ENCODE measurements at places on chromosomes 4 and X.
A peak's percentile ranks its signal among the peaks of the same experiment; 100 is the strongest.

DNA sequence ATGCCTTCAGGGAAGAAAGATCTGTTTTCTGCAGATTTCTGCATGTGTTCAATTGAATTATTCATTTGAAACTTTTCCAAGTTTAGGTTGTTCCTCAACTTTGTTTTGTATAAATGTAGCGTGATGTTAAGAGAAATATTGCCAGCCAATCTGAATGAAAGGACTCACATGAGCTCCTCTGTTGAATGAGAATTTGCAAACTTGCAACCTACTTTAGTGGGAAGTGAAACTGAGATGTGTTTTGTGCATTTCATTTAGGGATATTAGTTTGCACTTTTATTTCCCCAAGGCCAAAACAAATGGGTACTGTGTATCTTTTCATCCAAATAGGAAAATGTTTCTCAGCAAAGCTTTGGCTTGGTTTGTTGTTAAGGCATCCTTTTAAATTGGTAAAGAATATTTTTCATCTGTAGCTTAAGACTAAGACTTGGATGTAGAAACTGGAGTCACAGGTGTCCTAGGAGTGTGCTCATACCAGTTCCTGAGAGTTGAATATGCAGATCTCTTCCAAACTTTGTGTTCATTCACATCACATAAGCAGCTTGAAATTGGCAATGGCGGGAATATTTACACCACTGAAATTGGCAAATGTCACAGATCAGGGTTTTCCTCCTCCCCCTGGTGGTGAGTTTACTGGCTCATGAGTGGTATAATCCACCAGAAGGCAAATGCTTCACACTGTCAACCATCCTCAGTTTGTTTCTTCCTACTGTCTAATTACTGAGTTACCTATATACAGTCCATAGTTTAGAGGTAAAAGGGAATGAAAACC lies 193.6 kb upstream of the BANK1 start:
- no peak for DNase-seq

DNA sequence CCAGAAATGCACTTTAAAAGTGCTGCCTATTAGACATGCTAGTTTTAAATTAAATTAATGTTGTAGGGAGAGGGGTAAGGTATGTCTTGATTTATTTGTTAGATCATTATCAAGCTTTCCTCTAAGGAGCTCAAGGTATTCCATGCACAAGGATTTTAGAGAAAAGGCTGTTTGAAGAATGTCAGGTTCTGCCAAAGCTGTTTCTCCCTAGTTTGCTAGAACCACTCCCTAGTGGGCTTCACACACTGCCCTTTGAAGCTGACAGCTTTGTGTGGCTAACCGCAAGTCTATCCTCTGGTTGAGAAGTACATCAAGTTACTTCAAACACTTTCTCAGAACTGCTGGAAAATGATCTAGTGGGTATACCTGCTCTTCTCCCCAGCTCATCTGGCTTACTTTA lies 32.3 kb downstream of the RASL11B start:
- DNase-seq = no peak

- no peak for DNase-seq
Observed at GRCh38 chr4:181108237-181108636, 1135.0 kb upstream of the TENM3 start.

DNA sequence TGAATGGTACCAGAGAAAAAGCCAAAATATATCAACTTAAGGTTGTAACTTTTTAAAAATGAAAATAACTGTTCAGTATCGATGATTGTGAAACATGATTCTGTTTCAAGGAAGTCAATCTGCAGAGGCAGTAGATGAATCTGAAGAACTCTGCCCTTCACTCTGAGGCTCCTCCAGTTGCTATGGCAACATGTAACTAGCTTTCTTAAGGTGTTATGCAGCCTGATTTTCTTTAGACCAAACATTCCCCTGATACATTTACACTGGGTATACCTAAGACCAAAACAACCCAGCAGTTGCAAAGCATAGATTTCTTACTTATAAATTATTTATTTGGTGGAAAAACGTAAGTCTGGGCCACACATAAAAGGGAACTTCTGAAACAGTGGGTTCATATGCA lies 133.6 kb upstream of the RASGEF1B start:
- DNase-seq = no peak

DNA sequence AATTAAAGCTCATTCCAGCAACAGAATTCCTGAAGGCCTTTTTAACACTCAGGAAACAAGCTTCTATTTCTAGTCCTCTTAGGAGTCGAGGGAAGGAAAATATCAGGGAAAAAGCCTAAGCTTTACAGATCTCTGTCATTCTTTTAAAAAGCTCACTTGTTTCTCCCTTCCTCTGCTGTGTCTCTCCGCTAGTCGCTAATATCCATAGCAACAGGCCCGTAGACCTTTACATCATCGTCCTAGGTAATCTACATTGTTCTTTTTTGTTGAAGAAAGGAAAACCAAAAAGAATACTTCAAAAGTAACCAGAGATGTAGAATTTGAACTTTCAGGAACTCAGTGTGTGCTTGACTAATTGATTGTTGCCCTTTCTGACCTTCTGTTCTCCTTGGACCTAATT lies 45.9 kb upstream of the MTMR1 start:
- DNase-seq = no peak

GRCh38 chr4:69518102-69518501 lies 22.4 kb upstream of the UGT2B4 start:
- no peak for DNase-seq

- DNase-seq = no peak
Observed at GRCh38 chr4:176939445-176939844, 146.7 kb upstream of the VEGFC start.

- DNase-seq = no peak
Observed at GRCh38 chr4:93710847-93711430, 117.6 kb upstream of the ATOH1 start.

DNA sequence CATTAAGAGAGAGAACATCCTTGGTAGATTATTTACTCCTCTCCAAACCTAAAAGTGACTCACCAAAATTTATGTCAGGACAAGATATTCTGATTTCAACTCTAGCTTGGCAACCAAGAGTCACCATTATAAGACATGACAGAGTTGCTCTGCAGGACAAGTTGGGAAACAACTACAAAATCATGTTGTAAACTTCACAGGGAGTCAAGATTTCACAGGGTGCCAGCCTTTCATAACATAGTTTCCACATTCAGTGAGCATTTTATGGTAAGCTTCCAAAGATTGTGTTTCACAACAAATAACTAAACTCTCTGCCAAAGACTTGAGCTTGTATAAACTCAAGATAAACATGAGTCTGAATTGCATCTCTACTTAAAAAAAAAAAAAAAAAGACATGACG lies 121.0 kb upstream of the DIAPH2 start:
- no peak for DNase-seq

DNA sequence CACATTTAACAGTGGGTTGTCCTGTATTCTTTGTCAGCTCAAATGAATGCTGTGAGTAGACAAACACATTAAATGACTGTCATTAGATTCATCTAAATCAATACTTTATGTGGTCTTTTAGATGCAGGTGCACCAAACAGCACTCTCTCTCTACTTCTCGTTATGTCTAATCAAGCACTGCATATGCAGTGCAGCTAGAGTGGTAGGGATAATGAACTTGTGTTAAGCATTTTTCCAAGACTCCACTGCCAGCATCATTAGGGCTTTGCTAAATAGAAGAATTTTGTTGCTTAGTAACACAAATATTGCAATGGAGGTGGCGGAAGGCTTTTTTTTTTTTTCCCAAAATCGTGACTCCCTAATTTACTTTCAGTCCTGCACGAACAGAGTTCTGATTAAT lies 447.0 kb upstream of the GALNT7 start:
- no peak for DNase-seq

DNA sequence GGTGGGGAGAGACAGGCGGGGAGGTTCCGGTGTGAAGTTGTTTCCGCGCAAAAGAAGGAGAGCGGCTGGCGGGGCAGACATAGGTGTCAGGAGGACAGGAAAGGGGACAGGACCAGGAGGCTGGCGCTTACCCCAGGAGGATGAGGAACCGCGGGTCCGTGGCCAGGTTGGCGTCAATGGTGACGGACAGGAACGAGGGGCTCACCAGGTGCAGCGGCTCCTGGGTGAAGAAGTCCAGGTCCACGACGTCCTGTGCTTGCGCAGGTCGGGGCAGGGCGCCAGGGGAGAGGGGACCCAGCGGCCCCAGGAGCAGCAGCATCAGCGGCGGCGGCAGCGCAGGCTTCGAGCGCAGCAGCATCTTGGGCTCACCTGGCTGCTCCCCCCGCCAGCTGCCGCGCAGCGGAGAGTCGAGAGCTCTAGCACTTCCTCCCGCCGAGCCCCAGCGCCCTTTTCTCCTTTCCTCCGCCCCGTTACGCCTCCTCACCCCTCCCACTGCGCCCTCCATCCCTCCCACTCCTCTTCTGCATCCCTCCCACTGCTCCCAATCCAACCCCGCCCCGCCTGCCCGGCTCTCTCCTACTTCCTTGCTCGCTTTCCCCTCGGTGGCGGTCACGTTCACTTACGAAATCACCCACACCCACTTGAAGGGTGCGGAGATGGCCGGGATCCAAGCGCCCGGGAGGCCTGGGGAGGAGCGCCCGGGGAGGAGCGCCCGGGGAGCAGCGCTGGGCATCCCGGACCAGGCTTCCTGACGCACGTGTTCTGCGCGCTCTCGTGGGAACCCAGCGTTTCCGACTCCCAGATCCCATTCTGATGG lies at the start of gene HPSE:
HPSE (minus strand) TSS at position 424 of the 817 bp plus-strand sequence; CDS start at position 358, 66 bp downstream.
- peak; percentile 79 for DNase-seq

- DNase-seq = no peak
Observed at GRCh38 chr4:17557880-17558279, 19.1 kb upstream of the LAP3 start.

GRCh38 chr4:117817301-117817700 lies 217.0 kb upstream of the NDST3 start:
- no peak for DNase-seq

DNA sequence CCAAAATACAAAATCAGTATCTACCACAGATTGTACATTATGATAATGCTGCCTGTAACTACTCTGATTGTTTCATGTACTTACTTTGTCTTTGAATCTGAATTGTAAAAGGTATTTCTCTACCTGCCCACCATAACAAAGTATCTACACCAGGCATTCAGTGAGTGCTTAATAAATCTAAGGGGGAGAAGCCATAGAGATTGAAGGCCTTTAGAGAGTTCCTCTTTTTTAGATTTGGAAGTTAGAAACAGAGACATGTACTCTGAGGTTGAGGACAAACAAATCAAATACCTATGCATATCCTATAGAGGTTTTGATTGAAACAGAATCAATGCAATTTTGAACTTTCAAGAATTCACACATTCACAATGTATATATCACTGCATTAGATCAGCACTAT lies 42.7 kb downstream of the SAT1 start:
- DNase-seq = no peak

DNA sequence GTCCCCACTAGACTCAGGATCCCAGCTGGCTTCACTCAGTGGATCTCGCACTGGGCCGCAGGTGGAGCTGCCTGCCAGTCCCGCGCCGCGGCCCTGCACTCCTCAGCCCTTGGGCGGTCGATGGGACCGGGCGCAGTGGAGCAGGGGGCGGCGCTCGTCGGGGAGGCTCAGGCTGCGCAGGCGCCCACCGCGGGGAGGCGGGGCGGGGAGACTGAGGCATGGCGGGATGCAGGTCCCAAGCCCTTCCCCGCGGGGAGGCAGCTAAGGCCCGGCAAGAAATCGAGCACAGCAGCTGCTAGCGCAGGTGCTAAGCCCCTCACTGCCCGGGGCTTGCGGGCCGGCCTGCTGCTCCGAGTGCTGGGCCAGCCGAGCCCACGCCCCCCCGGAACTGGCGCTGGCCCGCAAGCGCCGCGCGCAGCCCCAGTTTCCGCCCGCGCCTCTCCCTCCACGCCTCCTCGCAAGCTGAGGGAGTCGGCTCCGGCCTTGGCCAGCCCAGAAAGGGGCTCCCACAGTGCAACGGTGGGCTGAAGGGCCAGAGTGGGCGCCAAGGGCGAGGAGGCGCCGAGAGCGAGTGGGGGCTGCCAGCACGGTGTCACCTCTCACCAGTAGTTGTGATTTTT lies 1038.0 kb downstream of the PCDH19 start:
- DNase-seq = no peak

DNA sequence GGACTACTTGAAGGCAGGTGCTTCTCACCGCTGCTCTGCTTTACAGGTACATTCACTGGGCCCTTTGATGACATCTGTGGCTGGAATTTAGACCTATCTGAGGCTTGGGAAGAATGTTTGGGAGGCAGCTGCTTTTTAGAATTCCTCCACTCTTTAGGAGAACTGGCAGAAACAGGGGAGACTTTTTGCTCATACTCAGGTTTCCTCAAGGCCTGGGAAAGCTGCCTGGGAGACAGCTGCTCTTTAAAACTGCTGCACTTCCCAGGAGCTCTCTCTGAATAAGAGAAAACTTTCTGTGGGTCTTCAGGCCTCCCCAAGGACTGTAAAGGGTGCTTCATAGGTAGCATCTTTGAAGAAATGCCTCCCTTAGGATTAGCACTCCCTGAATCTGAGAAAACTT lies 14.3 kb downstream of the CT47C1 start:
- no peak for DNase-seq

GRCh38 chrX:118739577-118739976 lies 12.2 kb downstream of the IL13RA1 start:
- no peak for DNase-seq

DNA sequence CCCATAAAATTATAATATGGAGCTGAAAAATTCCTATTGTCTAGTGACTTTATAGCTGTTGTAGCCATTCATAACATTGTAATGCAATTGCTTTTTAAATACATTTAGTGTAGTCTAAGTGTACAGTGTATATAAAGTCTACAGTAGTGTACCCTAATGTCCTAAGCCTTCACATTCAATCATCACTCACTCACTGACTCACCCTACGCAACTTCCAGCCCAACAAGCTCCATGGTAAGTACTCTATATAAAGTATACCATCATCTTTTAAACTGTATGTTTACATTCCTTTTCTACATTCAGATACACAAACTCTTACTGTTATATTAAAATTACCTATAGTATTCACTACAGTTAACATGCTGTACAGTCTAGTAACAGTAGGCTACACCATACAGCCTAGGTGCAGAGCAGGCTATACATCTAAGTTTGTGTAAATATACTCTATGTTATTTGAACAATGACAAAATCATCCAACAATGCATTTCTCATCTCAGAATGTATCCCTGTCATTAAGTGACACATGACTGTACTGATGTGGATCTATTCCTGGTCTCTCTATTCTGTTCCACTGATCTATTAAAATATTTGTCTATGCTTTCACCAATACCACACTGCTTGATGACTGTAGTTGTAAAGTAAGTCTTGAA lies 33.7 kb downstream of the CLOCK start:
- DNase-seq = no peak

DNA sequence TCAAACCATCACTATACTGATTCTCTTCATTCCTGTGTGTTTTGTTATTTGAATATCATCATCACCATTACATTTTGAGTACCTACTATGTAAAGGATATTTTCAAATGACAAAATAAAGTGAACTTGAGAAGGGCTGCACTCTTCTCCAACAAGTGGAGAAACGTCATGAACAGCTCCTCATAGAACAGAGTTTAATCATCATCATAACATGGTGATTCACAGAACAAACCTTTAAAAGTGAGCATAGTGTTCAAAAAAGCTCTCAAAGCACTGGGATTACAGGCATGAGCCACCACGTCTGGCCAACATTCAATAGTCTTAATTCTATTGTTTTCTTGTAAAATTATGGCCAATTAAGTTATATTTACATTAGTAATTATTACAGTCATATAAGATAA lies 993.9 kb downstream of the PDHA2 start:
- no peak for DNase-seq

GRCh38 chr4:76968937-76969336 lies 19.4 kb downstream of the SEPTIN11 start:
- DNase-seq = no peak

Data from NCI-H1048 (cell line).